Stimulated activated CD8-positive, alpha-beta memory T cell treated with anti-CD3 and anti-CD28 coated beads, Interleukin-4, amount 100 ng/mL, for 4 hours (primary cell): ENCODE measurements at places on chromosomes 16 and 17.
A peak's percentile ranks its signal among the peaks of the same experiment; 100 is the strongest.

GRCh38 chr17:47879776-47880454 lies 16.1 kb upstream of the SP2 start:
- DNase-seq, result no peak

GRCh38 chr17:75783803-75784472 lies 668 bp upstream of the UNK start:
- DNase-seq, result no peak

DNA sequence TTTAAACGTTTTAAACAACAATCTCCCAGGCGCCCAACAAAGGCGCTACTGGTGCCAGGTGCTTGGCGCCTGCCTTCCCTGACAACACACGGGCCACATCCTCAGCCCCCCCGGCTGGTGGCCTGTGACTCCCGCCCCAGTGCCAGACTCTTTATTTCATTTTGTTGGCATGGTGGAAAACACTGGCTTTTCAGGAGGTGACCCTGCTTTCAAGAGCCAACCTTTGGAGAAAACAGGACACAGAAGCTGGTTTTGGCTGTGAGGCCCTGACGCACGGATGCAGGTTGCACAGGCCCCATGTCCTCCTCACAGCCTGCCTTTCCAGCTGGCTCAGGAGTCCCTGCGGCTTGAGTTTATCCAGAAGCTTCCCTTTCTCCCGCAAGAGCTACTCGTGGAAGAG lies 100.0 kb downstream of the METRNL start:
- DNase-seq, result no peak

DNA sequence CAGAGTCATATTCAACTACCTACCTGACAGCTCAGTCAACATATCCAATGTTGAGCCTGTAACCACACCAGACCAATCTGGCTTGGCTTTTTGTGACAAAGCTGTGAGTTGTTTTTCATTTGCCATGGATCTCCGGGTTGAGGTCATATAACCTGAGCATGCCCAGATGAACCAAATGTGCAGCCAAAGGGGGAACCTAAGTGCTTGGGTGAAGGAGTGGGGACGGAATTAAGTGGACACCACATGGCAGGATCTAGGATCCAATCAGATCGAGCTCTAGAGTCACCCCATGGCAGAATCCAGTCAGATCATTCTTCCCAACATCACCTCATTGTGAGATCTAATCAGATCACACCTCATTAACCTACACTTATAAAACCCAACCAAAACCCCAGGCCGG lies 258.6 kb downstream of the PHKB start:
- no peak for DNase-seq

DNA sequence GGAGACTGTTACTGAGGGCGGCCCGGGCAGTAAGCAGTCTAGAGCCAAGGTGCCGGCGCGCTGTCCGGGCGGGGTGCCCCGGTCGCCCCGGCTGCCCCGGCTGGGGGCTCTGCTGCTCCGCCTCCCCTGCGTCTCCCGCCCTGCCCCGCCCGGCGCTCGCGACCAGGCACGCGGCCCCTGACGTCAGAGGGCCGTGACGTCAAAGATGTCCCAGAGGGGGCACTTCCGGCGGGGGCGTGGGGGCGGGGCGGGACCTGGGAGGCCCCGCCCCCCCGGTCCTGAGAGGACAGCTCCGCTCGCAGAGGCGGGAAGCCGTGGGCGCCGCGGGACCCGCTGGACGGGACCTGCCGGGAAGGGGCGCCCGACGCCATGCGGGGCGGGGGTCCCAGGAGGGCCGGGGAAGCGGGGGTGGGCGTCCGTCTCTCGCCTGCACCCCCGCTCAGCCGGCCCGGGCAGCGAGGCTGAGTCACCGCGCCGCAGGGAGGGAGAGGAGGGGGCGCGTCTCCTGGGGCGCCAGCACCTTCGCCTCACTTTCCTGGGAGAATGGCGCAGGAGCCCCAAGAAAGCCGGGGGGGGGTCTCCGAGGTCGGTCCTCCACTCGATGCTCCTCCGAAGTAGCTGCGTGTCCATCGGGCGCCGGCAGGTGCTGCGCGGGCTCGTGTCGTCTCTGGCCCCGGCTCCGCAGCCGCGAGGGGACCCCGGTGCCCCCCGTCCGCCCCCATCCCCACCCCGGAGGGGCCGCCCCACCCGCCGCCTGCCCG lies 4.4 kb upstream of the HIC1 start:
- peak; percentile 46 for DNase-seq

- no peak for DNase-seq
These were observed 1.5 kb upstream of the ARL5C start for GRCh38 chr17:39167476-39167875.

- DNase-seq, result no peak
These were observed 6.1 kb upstream of the LIG3 start for GRCh38 chr17:34974179-34974578.

DNA sequence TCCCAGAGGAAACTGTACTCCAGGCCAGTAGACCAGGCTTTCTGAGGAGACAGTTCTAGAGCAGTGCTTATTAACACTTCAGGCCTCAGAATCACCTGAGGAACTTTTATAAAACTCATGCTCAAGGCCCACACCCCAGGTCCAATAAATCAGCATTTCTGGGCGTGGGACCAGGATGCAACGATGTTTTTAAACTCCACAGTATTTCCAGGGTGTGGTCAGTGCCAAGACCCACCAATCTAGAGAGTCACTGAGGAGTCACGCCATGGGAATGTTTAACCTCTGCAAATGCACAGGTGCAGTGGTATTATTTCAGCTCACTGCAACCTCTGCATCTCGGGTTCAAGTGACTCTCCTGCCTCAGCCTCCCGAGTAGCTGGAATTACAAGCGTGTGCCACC lies 3.9 kb upstream of the TRPV1 start:
- no peak for DNase-seq

- DNase-seq, result no peak
These were observed at the start of gene SMTNL2 for GRCh38 chr17:4584101-4584916. Gene SMTNL2 (plus strand): TSS chr17:4584529. CDS start chr17:4584606, 77 bp downstream.

DNA sequence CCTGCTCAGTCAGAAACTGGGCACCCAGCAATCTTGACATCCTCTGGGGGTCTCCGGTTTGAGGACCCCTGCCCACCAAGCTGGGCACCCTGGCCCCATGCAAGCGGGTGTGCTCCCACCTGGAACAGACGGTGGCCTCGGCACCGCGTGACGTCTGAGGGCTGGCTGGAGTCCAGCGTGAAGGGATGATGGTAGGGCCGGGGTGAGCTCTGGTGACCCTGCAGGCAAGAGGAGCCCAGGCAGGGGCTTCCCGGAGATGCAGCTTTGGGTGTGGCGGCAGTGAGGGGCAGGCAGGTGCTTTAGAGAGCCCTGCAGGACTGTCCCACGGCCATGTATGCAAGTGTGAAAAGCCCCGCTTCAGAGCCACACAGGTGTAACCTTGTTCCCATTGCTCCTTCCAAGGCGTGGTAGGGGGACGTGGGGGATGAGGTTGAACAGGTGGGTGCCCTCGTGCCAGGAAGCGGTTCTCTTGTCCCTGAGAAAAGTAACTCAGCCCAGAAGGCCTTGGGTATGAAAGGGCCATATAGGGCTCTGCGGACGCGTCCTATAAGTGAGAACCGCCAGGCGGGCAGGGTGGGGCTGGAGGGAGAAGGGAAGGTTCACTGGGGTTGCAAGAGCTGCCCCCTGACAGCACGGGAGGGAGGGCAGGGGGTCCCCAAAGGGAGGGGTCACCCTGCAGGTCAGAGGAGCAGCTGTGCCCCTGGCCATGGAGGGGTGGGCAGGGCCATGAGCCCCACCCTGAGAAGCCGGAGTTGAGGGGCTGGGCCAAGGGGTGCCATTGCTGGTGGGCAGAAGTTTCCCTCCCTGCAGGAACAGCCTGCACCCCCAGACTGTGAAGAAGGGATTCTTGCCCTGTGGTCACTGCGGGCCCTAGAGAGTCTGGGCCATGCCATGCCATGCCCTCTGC lies 9.2 kb downstream of the RGS11 start:
- DNase-seq, result no peak

DNA sequence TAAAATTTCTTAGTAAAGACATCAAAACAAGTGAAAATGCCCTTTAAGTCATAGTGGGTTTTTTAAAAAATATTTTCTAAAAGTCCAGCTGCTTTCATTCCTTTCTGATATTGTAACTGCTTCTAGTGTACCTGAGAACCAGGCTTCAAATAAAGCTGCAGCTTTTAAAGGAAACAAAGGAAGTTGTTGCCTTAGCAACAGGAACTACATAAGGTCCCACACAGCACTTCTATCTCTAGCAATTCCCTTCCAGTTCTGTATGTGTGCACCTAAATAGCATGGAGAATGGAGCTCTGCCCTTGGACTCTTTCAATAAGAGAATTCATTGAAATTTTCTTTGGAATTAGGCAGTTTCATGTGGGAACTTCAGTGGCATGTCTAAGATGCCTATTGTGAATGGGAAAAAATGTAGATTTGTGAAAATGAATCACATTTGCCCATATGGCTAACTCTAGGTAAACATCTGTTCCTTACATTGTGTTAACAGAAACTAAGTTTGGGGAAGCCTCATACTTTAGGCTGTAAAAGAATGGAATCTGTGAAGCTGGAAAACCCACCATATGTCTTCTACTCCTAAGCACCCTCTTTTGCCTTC lies 206.4 kb downstream of the KIF2B start:
- DNase-seq, result no peak

- no peak for DNase-seq
These were observed 5.7 kb downstream of the MED13 start for GRCh38 chr17:62059414-62059813.

- DNase-seq, result no peak
These were observed 2.1 kb upstream of the EVI2A start for GRCh38 chr17:31323551-31323950.

DNA sequence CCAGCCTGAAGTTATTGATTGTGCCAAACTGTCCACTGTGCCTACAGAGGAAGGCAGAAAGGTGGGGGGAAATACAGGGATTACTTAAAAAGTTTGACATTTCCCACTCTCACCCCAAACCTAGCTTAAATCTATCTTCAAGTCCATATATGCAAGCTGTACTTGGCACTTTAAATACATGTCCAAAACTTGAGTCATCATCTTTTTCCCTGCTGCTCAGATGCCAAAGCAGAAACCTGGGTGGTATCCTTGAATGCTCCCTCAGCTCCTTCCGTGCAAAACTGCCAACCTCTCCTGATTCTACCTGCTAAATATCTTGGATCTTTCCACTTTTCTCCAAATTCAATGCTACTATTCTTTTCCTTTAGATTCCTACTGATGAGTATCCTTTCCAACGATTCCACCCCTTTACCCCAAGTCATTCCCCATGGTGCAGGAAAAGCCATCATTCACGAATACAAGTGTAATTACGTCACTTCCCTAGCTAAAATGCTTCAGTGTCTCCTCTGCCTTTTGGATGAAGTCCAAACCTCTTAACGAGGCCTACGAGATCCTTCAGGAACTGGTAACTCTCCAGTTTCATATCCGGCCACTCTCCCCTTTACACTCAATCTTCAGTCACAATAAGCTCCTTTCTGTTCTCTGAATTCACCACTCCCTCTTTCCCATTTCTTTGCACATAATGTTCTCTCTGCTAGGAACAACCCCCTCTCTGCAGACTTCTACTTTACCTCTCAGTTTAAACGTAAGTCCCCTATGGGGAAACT lies 9.3 kb downstream of the BECN1 start:
- DNase-seq, result no peak

DNA sequence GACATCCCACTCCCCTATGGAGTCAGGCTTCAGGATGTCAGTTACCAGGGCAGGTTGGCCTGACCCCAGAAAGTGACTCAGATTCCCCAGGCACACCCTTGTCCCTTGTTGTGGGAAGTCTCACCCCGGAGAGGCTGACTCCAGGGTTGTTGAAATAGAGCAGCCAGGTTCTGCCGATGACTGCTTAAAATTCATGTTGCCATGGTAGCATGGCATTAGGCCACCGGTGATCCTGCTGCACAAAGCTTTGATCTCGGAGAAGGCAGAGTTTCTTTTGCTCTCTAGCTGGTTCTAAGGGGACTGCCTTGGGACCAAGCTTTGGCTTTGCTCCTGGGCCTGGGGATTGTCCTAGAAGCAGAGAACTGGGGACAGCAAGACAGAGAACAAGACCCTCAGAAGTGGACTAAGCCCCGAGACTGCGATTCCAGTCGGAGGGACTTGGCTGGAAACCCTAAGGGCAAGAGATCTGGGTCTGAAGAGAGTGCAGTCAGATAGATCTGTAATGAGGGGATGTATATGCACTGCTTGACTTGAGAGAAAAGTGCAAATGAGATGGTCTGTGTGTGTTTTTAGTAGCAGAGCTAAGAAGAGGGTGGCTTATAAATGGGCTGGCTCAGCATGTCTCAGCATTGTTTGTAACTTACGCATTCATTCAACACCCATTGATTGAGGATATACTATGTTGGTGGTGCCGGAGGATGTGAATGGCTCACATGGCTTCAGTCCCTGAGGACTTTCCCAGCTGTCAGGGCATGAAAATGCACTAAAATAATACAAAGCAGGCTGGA lies 106.9 kb downstream of the RGS9 start:
- no peak for DNase-seq

DNA sequence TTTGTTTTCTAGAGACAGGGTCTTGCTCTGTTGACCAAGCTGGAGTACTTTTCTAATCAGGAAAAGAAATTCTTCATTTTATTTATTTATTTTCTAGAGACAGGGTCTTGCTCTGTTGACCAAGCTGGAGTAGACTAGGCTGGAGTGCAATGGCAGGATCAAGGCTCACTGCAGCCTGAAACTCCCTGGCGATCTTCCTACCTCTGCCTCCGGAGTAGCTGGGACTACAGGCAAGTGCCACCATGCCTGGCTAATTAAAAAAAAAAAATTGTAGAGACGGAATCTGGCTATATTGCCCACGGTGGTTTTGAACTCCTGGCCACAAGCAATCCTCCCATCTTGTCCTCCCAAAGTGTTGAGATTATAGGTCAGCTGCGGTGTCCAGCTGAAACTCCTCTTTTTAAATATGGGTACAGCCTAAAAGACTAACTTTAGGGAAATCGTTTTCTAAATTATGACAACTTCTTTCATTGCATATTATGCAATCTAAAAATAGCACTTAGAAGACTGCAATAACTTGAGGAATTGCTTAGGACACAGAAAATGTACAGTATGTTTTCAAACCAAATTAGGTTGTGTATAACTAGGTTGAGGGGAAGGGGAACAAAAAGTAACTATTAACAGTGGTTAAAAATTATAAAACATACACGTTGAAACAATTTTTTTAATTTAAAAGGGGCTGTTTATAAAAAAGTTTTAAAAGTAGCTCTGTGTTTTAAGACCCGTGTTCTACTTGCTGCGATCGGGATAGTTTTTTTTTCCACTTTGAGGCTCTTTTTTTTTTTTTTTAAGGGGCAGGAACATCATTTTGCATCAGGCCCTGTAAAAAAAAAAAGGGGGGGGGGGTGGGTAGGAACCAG lies 4.7 kb downstream of the PRAC1 start:
- DNase-seq, result no peak

- DNase-seq, result no peak
These were observed 13.3 kb downstream of the CAVIN1 start for GRCh38 chr17:42409523-42410318.

GRCh38 chr16:85002608-85003007 lies 8.7 kb downstream of the ZDHHC7 start:
- no peak for DNase-seq

- DNase-seq, result no peak
These were observed 534.0 kb downstream of the MAF start for GRCh38 chr16:79066561-79066960.
